Hippocampal formation (tissue), 2 donors: ENCODE measurements at places on chromosomes 6 and 20.

DNA sequence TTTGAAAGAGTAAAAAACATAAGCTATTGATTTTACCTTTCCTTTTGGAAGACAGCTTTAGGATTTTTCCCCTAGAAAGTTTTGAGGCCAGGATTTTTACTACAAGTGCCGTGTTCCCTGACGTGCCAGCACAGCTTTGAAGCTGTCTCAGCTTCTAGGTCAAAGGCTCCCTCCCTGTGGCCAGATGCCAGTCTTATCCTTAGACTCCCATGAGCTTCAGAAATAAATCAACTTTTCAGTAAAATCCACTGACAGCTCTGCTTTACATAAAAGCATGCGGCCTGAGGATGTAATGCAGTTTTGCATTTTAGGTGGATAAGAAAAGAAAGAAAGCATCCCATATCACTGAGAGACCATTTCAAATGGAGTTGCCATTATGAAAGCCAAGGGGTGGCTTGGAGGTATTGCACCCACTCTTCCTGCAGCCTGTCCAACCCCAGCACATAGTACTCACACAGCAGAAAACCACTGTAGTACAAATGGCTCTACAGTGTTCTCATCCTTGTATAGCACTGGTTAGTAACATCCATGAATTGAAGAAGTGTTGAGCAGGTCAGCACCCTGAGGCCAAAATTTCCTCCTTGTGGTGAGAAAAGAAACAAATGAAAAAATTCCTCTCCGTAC lies 15.2 kb upstream of the ATXN1 start:
- DNase-seq = no peak

GRCh38 chr6:66556936-66557335 lies 849.9 kb upstream of the EYS start:
- no peak for DNase-seq

- no peak for DNase-seq
Measured at GRCh38 chr6:73435236-73435635, 16.9 kb downstream of the CGAS start.

GRCh38 chr20:43975096-43975768 lies 60.6 kb downstream of the TOX2 start:
- DNase-seq = no peak

GRCh38 chr6:5160206-5160605 lies 75.1 kb downstream of the PPP1R3G start:
- DNase-seq = no peak

DNA sequence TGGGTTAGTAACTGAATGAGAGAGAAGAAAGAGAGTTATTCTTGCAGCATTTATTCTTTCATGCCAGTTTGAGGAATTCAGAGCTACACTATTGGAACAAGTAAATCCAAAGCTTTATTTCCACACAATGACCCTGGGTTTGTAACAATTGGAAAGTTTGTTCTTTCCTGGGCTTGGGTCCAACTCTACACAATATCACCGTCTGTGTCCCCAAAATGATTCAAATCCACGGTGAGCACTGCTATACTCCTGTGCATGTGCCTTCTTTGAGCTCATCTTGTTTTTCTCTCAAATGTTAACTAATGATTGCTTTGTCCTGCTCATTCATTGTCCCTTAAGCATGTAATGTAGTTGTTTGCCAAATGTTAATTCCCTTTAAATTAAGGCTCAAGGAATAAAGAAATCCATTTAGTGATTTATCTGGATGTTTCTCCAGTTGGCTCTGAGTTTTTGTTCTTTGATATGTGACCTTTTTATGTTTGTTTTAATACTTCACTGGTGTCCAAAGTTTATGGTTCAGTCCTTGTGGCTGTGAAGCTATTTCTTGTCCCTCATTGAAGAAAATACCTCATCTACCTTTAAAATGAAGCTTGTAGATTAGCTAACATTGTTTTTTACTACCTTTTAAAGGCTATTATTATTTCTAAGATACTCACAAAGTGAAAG lies 20.5 kb upstream of the CRISP3 start:
- DNase-seq = no peak

- no peak for DNase-seq
Measured at GRCh38 chr20:16748308-16748900, at the start of gene OTOR. OTOR (plus strand) TSS chr20:16748358; CDS start chr20:16748402, 44 bp downstream.

- no peak for DNase-seq
Measured at GRCh38 chr6:2581011-2581410, 169.7 kb downstream of the MYLK4 start.

DNA sequence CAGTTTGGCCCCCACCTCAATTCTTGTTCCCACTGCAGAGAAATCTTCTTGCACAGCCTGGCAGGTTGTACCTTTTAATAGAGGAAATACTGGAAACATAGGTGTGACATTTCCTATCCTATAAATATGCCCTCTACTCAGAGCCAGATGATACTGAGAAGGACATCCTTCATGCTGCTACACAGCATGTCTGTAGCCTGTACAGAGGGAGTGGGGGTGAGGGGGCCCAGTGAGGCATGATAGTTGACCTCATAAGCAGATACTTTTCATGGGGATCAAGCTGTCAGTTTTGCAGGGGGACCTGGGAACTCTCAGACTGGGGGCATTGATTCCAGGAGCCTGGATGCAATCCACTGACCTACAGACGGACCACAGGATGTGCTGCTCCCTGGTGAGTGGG lies 96.2 kb upstream of the TOP1 start:
- DNase-seq = no peak

GRCh38 chr20:8515810-8516435 lies 383.9 kb downstream of the PLCB1 start:
- DNase-seq = no peak

- DNase-seq = no peak
Measured at GRCh38 chr20:22213271-22213670, 371.1 kb downstream of the FOXA2 start.

GRCh38 chr20:45959956-45960630 lies 11.9 kb downstream of the ZNF335 start:
- no peak for DNase-seq

DNA sequence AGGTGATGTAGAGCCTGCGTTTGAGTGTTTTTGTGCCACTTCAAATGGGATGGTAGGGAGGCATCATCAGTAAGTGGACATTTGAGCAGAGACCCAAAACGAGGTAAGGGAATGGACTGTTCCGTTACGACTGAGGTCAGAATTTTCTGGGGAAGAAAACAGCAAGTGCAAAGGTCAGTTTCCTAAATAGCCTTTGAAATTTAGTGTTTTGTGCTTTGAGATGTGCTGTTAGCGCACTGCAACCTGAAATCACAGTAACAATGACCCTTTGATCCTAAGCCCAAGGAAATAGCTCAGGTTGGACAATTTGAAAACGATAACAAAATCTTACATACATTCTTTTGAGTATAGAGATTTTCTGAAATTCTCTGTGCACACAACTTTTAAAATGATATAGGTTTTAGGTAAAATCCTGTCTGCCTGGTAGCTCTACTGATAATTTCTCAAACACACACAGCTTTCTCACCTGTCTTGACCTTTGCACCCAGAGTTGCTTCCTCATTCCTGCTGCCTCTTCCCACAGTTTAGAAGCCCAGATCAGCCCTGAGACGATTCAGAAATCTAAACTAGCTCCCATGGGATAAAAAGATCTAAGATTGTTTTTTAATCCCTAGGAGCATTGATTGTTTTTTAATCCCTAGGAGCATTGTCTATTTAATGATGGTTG lies 22.1 kb downstream of the DCBLD1 start:
- DNase-seq = no peak

DNA sequence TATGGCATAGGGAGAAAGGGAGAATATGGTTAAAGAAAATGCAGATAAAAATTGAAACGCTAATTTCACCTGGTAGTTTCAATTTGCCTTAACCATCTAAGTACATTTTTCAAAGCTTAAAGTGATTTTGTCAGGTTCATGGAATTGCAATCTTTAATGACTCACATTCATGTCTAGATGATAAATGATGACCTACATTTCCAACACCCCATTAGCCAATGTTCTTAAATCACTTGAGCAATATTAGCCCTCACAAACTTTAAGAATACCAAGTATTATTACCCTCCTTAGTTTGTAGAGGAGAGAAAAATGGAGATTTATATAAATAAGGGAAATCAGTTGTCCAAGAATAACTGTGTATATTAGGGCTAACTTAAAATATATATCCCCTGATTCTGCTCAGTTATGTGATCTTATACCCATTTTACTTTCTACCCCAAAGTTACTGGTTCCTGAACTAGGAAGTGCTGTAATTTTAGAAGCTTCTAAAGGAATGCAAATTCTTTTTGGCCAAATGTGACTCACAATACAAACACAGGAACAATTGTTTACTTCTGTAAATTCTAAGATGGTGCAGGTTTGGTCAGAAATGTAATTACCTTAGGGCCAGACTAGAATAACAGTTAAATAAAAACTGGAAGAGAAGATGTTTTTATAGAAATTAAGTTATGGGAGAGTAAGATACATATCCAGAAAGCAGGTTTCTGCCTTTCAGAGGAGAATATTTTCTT lies 34.5 kb downstream of the TPBG start:
- no peak for DNase-seq

DNA sequence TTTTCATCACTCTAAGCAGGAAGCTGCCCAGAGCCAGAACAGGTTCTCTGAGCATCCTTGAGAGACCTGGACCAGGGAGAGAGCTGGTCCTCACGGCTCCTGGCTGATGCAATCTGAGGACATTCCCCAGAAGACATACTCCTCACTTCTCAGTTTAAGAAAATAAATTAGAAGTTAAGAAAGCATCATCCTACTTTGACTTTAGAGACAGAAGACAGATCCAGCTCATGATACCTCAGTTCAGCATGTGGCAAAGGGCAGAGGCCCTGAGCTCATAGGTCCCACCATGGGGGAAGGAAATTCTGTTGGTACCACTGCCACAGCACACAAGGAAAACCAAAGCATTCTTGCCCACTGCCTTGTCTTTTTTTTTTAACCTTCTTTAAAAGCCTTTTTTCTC lies 378.1 kb upstream of the JARID2 start:
- DNase-seq = no peak

- no peak for DNase-seq
Measured at GRCh38 chr6:100879317-100879716, 1.8 kb downstream of the ASCC3 start.

DNA sequence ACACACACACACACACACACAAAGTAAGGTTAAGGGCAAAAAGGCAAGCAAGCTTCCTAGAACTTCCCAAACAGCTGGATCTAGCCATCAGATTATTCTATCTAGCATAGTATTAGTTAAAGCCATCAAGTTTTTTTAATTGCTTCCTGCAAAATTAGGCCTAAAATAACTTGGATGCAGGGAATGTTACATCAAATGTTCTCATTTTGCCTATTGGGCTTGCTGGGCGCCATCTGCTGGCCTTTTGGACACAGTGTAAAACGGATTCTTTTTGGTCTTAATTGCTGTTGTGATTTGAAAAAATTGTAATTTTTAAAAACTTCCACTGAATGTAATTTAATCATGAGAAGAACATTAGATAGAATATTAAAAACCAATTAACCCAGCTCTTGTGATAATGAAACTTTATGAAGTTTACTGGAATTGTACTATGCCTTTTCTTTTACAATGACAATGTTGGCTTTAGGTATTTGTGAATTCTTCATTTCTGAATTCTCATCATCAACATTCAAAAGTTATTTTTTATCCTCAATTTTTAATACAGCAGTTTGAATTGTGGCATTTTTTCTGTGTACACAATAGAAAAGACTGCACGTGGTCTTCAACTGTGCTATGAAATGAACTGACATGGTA lies 6.8 kb downstream of the MKKS start:
- DNase-seq = peak; percentile 10

GRCh38 chr6:39215640-39216158 lies 13.6 kb downstream of the KCNK5 start:
- no peak for DNase-seq

GRCh38 chr6:13527671-13528056 lies 40.3 kb upstream of the GFOD1 start:
- DNase-seq = no peak

DNA sequence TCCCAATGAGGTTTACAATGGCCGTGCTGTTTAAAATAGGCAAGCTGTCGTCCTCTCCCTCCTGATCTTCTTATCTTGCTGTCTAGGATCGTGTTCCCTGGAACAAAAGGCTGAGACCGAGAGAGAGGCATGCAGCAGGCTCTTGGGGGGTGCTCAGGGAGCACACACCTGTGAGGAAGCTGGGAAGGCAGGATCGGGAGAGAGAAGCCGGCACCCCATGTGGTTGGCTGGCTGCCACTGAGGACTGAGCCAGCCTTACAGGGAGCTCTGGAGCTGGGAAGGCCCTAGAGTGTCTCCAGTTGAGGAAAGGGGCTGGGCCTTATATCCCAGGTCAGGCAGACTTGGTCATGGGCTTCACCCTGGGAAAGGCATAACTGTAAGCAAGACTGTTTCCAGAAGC lies 184.2 kb downstream of the LY86 start:
- DNase-seq = no peak

- no peak for DNase-seq
Measured at GRCh38 chr6:167532410-167533288, 207.8 kb downstream of the TTLL2 start.

- no peak for DNase-seq
Measured at GRCh38 chr6:25628471-25629197, 23.4 kb upstream of the SCGN start.

GRCh38 chr6:151905072-151905471 lies 97.6 kb downstream of the ESR1 start:
- no peak for DNase-seq

DNA sequence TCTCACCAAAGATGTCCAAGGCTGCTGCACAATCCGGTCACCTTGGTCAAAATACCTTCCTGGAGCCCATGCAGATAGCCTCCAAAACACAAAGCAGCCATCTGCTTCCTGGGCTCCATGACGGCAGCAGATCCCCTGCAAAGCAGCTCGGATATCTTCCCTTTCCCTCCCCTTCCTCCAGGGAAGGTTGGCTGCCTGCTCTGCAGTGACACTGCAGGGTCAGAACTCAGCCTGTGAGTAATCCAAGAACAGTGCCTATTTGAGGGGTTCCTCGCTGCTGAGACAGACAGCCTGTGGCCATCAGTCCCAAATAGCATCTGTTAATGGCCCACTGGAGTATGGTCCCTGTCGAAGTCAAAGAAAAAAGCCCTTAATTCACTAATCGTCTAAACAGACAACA lies 270.8 kb downstream of the PREX1 start:
- no peak for DNase-seq

DNA sequence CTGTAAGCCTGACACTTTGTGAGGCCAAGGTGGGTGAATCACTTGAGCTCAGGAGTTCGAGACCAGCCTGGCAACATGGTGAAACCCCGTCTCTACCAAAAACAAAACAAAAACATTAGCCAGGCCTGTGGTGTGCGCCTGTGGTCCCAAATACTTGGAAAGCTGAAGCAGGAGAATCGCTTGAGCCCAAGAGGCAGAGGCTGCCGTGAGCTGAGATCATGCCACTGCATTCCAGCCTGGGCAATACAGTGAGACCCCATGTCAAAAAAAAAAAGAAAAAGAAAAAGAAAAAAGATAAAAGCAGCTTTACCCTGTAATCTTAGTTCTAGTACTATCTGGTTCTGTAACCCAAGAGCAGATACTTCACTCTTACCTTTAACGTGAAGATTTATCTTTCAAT lies 27.6 kb downstream of the SSR1 start:
- DNase-seq = no peak

- no peak for DNase-seq
Measured at GRCh38 chr6:126427713-126428112, 87.8 kb downstream of the CENPW start.

GRCh38 chr20:12211361-12211760 lies 293.7 kb downstream of the BTBD3 start:
- DNase-seq = no peak
